ENCODE measurements at places on chromosomes 16 and 17.
A peak's percentile ranks its signal among the peaks of the same experiment; 100 is the strongest.

GRCh38 chr17:80922580-80923160 lies 69.0 kb upstream of the CHMP6 start:
- no peak for DNase-seq

DNA sequence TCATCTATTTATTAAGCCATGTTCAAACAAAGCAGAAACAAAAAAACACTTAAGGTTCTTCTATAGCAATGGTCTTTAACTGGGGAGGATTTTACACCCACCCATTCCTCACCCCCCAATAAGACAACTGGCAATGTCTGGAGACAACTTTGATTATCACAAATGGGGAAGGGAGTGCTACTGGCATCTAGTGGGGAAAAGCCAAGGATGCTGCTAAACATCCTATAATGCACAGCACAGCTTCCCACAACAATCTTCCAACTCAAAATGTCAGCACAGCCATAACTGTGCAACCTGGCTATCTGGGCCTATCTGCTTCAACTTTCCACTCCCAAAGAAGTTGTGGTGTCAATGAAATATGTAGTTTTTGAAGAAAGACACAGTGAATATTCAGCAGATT lies 1044.4 kb downstream of the CDH8 start:
- DNase-seq, result no peak

GRCh38 chr17:56739776-56740175 lies 93.9 kb downstream of the C17orf67 start:
- DNase-seq, result no peak

DNA sequence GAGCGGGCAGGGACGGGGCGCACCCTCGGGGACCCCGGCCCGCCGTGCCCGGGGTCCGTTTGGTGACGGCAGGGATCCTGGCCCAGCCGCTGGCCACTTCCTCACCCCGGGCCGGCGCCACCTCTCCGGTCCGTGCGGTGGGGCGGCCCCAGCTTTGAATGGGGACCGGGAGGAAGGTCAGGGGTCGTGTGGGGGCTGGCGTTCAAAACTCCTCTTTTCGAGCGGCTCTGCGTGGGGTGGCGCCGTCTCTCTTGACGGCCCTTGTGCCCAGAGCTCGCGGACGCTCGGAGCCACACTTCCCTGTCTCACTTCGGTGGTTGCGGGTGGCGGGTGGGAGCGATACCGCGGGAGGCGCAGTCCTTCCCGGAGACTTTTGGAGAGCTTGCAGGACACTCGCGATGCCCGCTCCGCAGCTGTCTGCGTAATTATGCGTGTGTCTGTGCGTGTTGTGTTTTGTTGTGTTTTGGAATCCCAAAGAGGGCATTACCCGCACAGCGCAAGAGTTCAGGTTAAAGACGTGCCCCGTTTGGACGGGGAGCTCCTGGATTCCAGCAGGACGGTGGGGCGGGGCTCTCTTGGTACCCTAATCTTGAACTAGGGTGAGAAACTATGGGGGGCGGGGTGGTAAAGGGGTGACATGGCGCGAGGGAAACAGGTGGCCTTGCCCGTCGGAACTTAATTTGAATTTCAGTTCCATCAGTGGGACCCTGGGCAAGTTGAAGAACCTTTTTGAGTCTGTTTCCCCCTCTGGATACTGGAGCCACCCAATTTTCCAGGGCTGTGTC lies 637 bp downstream of the PLCG2 start:
- no peak for DNase-seq

- no peak for DNase-seq
Measured at GRCh38 chr16:11402745-11403533, 57.7 kb downstream of the RMI2 start.

DNA sequence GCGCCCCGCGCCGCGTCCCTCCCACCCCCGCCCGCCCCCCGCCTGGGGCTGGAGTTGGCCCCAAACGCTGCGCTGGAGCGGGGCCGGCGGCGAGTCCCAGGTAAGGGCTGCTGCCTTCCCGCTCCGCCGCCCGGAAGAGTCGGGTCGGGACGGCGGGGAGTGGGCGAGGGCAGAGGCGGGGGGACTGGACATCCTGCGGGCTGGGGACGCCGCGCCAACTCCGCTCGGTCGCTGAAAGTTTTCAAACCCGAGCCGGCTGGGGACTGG lies 469 bp downstream of the GPRC5C start:
- no peak for DNase-seq

- DNase-seq, result no peak
Measured at GRCh38 chr16:9053006-9053601, 38.3 kb upstream of the HAPSTR1 start.

GRCh38 chr17:82014432-82014831 lies 8.2 kb downstream of the CENPX start:
- no peak for DNase-seq

- no peak for DNase-seq
Measured at GRCh38 chr16:72455743-72456659, 284.0 kb upstream of the PMFBP1 start.

DNA sequence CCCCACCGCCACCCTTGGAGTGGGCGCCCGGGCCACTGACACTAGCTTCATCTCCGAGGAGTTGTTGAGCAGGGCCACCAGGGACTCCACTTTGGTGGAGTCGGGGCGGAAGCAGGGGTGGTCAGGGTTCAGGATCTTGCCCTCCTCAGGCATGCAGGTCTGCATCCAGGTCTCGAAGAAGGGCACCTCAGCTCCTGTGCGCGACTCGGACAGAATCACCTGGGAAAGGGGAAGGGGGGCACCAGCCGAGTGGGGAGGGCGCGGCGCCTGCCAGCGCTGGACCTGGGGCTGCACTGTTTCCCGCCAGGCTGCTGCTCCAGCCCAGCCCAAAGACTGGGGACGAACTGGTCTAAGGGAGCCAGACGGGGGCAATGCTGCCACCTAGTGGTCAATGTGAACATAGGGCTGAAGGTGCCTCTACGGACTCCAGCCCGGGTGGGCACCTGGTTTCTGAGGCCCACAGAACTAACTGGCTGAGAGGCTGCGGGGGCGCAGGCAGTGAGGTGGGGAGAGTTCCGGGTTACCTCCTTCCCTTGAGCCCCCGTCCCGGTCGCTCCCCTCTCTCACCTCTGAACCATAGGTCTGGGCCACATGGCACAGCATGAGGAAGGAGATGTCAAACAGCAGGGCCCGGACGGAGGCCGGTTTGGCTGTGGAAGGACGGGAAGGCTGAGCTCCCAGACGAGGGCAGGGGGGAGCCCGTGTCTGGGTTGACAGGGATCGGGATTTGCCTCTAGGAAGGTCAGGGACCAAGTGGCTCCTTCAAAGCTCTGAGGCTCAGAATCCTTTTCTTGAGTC lies 11.8 kb downstream of the CSF3 start:
- DNase-seq, result no peak

DNA sequence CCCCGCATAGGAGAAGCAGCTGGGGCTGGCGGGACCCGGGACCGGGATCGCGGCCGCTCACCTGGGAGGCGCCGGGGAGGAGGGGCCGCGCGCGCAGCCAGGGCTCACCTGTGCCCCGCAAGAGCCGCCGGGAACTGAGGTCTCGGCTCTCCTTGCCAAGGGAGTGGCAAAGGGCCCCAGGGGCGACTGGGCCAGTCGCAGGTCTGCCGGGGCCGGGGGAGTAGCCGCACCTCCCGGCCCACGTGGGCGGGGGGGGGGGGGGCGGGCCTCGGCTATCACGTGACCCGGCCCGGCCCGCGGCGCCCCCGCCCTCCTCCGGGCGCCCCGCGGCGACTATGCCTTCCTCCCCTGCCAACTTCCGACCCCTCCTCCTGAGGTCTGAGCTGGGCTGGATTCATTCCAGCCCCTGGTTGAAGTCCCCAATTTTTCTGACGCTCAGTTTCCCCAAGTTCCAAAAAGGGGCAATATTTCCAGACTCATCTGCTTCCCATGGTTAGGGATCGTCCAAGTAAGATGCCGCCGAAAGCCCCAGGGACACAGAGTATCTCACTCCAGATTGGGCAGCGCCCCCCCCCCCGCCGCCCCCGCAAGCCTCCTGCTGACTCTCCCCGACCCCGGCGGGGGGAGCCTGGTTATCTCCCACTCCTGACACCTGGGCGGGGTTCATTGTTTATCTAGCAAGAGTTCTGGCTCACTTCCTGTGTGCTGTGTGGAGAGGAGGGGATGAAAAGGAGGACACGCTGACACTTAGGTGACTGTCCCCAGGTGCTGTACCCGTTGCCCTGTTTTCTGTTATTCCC lies at the start of gene TMC6:
Gene TMC6, minus strand, starts transcription at position 205 of the 800 bp plus-strand sequence. CDS start 1,923 bp downstream, outside the sequence.
- DNase-seq, result no peak

- DNase-seq, result no peak
Measured at GRCh38 chr17:83180996-83181481, 101.6 kb downstream of the METRNL start.

GRCh38 chr17:10352893-10353292 lies 19.9 kb downstream of the MYH13 start:
- DNase-seq, result no peak

DNA sequence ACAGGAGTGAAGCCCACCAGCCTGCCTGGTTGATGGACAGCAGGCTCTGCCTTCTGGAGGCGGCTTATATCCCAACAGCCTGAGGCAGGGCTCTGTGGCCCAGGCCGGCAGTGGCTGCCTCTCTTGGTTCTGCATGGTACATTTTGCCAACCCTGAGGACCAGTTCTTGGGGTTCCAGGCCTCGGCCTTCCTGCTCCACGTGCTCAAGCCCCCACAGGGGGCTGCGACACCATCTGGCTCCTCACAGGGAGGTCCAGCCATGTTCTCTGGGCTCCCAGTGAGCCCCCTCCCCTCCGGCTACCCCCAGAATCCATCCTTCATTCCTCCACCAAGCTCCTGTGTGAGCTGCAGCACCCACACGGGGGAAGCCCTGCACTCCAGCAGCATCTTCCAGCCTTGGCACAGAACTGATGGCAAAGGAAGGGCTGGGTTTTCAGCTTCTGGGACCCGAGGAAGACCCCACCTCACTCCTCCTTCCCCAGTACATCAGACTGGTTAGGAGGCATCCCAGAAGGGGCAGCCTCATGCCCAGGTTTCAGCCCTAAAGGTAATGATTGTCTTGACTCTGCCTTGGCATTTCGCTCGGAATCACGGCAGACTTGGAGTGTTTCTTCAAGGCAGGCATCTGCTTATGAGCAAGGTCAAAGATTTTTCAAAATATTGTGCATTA lies 231.2 kb downstream of the CPPED1 start:
- no peak for DNase-seq

DNA sequence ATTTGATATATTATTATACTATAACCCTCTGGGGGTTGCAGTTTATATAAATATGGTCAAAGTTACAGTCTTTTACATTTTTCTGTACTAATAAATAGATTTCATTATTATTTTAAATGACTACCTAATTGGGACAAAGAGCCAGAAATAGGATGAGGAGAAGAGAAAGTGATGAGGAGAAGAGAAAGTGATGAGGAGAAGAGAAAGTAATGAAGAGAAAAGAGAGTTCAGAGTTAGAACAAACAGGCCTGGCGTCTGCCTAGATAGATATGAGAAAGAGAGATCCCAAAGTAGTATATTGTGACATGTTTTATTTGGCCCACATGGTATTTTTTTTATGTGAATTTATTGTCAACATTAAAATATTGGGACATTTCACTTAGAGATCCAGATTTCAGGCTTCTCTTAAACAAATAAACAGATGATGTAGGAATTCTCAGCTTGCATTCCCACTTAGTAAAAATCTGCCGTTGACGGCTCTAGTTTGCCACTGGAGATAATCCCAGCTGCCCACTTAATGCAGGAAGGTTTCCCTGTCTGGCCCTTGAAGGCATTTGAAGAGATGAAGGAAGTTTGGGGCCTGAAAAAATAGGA lies 210.7 kb downstream of the STX8 start:
- DNase-seq, result no peak

DNA sequence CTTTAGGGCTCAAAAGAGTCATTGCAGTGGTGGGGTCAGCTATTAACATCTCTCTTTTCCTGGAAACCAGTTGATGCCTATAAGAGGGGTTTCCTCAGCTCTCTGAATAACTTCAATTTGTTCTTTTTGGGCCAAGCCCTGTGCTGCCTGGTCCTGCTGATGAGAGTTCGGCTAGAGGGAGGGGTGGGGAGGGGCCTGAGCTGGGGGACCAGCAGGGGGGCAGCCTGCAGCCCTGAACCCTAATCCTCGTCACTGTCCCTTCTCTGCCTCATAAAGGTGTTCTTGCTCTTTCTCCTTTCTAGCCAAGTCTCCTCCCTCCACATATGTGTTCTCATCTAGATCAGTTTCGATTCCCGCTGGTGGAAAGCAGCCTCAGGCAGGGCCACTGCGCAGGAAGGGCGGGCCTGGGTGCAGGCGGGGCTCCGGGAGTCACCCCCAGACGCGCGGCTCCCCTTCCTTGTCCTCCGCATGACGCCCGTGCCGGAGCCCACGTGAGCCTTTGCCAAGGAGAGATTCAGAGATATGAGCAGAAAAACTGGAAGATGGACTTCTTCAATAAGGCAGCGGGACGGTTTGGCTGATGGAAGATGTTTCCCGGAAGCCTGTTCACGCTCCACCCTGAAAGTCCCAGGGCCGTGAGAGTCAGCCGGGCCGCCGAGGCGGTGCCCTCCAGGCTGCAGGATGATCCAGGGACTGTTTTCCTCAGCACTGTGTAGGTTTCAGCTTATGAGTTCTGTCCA lies 15.0 kb upstream of the RHOT1 start:
- no peak for DNase-seq

GRCh38 chr16:56106527-56106926 lies 84.8 kb upstream of the GNAO1 start:
- no peak for DNase-seq

- no peak for DNase-seq
Measured at GRCh38 chr16:12758670-12759558, 44.8 kb downstream of the CPPED1 start.

- DNase-seq, result no peak
Measured at GRCh38 chr17:27217631-27218030, 76.3 kb upstream of the WSB1 start.

- DNase-seq, result no peak
Measured at GRCh38 chr16:54935266-54935968, 4.8 kb downstream of the IRX5 start.

DNA sequence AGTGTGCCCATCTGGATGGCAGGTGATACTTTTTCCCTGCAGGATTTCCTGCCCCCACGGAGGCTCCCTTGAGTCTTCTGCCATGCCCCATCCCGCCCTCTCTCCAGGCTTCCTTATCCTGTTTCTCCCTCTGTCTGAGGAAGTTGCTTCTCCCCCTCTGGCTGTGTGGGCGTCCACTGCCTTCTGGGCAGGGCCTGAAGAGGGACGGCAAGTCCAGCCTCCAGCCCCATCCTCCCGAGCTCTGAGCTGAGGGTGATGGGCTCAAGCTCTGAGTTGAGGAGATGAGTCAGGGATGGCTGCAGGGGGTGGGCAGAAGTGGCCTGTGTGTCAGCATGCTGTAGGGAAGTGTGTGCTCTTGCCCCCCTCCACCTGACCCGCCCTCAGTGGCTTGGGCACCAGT lies 14.2 kb upstream of the RAP1GAP2 start:
- DNase-seq, result no peak

DNA sequence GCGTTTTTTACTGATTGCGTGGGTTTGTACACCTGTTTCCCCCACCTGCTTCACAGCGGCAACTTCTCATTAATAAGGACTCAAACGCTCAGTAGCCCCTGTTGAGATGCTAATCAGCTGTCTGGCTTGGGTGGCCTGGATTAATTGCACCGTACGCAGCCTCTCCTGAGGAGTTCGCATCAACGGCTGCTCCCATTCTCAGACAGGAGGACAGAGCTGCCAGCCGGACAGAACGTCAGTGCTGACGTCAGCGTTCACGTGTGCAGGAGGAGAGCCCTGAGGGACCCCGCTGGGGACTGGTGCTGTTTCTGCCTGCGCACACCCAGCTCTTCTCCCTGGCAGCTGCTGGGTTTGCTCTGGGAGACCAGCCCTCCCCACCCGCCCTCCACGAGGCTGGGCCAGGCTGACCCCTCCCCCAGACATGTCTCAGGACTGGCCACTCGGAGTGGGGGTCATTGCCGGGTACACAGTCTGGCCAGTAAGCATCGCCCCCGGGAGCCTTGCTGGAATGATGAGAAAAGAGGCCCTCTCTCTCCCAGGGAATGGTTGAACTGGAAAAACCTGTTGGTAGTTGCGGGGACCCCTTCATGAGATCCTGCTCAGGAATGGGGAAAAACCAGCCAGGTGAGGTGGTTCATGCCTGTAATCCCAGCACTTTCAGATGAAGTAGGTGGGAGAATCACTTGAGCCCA lies 5.7 kb upstream of the BANP start:
- DNase-seq, result peak; percentile 12
